Germinal center (tissue), 1 donor: ENCODE measurements at places on chromosomes 11 and 22.

GRCh38 chr11:65553301-65554001, 4.7 kb downstream of the LTBP3 start:
- no peak for DNase-seq

- DNase-seq: no peak
Observed at GRCh38 chr11:17599460-17599925, 52.4 kb downstream of the OTOG start.

GRCh38 chr11:28976801-28977145, 868.6 kb downstream of the METTL15 start:
- DNase-seq: no peak

DNA sequence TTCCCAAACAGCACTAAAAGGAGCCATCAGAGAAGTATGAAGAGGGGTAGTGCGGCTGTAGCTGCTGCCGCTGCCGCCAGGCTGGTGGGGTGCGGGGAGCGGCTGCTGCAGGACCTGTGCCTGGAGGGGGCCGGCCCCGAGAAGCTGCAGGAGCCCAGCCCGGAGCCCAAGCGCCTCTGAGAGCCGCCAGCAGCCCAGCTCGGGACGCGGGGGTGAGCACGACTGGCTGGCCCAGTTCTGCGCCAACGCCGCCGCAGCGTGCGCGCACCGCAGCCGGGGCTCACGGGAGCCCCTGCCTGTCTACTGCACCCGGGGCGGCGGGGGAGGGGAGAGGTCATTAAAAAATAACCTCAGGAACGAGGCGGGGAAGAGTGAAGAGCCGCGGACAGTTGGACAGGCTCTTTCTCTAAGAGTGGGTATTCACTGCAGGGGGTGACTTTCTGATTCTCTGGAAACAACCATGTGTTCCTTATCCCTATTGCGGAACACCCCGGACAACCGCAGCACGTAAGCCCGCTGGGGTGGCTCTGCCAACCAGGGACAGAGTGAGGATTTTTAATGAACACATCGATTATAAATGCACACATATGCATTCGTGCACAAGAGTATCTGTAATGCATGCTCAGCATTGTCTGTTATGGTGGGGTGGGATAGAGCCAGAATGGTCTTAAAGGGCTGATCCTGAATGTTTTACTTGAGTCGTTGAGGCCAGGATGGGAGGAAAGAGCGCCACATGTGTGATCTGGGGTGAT, 453 bp downstream of the GAS2 start:
- no peak for DNase-seq

- no peak for DNase-seq
Observed at GRCh38 chr22:40041366-40042137, 46.8 kb downstream of the FAM83F start.

DNA sequence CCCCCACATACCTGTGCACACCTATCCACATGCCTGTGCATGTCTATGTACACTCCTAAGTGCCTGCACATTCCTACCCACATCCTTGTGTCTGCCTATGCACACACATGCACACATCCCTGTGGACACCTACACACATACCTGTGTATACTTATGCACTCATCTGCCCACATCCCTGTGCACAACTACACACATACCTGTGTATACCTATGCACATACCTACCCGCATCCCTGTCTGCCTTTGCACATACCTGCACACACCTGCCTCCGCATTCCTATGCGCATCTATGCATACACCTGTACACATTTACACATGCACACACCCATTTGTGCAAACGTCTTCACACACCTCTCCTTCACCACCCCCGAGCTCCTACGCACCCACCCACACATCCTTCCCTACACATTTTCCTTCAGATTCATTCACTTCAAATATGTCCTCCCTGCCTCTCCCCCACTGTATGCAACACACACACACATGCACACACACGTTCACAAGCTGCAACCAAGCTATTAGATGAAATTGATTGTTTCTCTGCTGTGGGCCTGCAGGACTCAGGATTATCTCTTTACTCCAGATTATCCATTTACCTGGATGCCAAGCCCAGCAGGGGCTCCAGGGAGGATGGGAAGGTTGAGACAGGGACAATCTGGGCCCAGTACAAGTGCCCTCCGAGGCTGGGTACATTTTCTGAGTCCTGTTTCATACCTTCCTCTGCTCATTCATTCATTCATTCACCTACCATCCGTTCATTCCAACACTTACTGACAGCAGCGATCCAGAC, 53.2 kb downstream of the TSPAN18 start:
- DNase-seq: no peak

- DNase-seq: no peak
Observed at GRCh38 chr11:78429660-78430059, 12.0 kb upstream of the GAB2 start.

DNA sequence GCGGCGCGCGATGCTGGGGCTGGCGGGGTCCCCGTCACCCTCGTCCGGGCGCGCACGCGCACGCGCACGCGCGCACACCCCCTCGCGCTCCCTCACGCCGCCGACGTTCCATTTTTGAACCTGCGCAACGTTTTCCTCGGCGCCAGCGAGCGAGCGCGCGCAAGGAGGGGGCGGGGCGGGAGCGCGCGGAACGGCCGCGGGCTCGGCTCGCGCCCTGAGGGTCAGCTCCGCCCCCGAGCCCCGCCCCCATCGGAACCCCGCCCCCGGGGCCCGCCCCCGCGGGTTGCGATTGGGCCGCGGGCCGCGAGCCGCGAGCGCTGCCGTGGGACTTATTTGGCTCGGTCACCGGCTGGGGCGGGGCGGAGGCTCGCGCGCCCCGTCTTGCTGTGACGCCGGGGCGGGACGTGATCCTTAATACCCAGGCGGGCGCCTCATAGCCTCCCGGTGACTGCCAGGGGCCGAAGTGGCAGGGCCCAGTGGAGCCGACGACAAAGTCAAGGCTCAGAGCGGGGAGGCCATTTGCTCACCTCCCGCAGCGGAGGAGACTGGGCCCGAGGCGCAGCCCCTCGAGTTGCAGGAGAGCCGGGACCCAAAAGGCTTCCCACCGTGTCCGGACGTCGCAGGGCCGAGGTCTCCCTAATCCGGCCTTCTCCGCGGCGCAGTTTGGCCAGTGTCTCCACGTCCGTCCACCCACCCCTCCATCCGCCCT, at the start of gene CBX7:
Gene CBX7 (minus strand): TSS at position 170 of the 709 bp plus-strand sequence. CDS start 236 bp downstream, outside the sequence.
- DNase-seq: peak; percentile 99

DNA sequence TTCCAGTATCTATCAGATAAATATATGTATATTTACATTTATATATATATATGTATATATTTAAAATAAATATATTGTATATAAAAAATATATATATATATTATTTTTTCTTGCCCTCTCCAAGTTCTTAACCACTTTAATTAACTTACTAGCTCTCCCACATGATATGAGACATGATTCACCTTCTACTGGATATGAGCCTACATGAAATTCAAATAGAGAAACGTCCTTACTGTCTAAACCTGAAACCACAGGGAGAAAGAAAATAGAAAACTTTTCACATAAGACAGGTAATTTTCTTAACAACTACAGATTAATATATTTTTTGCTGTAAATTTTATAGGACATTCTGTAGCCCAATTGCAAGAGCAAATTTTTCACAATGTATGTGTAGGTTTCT, 391.6 kb downstream of the ETS1 start:
- no peak for DNase-seq

DNA sequence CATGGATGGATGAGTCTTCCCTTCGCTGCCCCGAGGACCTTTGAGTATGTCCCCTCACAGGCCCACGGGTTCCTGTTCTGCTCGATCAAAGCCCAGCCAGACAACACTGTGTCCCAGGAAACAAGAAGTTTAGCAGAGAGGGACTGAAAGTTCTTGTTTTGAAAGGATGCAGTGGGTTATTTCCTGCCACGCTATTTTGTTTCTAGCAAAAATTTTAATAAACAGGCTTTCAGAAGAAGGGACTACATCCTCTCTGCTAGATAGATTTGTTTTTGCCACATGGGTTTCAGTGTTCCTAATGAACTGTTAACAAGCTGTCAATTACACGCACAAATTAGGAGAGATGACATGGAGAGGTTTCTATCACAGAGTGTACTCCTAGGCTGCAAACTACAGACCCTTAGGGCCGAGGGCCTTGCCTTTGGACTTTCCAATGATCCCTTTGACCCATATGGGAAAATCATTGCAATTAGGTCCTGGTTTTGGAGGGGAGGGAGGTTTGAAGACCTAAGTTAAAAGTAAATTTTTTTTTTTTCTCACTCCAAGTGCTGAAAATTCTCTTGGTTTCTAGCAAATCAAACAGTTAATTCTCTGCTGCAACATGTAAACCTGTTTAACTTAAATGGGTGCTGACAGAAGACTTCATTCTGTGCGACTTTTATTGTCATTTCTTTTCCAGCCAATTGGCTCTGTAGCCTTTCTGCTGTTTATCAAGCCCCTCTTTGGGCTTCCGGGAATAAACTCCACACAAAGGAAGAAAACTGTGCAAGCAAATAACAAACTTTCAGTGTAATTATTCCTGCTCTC, 81.4 kb downstream of the RCN1 start:
- DNase-seq: no peak

- no peak for DNase-seq
Observed at GRCh38 chr11:7488681-7489080, 3.4 kb downstream of the OLFML1 start.

DNA sequence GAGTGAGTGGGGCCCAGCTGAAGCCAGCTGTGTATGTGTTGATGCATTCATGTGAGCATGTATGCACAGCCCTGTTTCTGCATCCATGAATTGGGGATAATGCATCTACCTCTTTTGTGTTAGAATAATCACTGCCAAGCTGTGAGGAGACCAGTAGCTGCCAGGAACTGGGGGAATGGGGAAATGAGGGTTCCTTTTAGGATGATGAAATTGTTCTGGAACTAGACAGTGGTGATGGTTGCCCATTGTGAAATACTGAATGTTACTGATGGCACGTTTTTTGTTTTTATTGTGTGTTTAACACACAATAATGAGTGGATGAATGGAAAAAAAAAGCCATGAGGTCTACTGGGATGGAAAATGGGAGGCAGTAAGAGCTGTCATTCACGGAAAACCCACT, 45.3 kb upstream of the WNT11 start:
- no peak for DNase-seq

DNA sequence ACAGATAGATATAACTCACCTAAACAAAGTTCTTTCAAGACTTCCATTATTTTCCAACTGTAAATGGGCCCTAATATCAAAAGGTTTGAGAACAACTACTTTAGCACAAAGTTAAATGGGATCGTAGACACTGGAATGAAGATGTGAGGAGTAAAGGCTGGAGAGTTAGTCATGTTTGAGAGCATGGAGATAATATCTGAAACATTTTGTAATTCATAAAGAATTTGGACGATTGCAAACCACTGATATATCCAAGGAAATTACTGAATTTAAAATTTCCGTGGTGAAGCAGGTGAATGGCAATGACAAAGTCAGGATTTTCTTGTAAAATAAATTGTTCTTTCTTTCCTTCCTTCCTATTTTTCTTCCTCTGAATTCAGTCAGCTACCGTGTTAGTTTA, 564.9 kb downstream of the CNTN5 start:
- DNase-seq: no peak

- no peak for DNase-seq
Observed at GRCh38 chr11:111310723-111311122, 12.4 kb downstream of the POU2AF3 start.

- DNase-seq: no peak
Observed at GRCh38 chr11:33410086-33410765, 153.0 kb downstream of the HIPK3 start.

GRCh38 chr11:65867284-65868071, 5.1 kb downstream of the EFEMP2 start:
- peak; percentile 54 for DNase-seq

DNA sequence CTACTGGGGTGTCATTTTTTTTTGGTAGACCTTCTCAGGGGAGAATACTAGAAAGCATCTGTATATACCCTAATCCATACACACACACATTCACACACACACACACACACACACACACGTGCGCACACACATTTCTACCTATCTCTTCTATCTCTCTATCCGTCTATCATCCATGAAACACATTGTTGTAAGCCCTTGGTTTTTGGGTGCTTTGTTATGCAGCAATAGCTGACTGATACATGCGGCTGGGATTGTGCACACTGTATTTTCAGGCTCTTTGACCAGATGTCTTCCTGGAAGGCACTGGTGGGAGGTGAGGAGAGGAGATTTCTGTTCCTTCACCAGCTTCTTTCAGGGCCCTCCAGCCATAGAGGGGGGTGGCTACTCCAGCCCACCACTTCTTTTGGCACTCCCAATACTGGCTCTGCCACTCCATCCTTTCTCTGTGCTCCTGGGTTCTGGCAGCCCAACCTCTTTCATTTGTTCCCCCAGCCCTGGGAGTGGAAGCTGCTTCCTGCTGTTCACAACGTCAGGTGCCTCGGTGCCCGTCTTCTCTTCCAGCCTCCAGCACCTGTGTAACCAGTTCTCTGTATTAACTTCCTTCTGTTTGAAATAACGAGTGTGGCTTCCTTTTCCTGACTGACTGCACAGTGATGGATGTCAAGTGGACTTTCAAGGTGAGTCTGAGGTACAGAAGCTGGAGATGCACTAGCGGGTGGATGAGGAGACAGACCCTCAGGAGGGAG, 12.4 kb upstream of the MUC2 start:
- no peak for DNase-seq

GRCh38 chr11:34364102-34364501, 6.3 kb upstream of the ABTB2 start:
- no peak for DNase-seq

DNA sequence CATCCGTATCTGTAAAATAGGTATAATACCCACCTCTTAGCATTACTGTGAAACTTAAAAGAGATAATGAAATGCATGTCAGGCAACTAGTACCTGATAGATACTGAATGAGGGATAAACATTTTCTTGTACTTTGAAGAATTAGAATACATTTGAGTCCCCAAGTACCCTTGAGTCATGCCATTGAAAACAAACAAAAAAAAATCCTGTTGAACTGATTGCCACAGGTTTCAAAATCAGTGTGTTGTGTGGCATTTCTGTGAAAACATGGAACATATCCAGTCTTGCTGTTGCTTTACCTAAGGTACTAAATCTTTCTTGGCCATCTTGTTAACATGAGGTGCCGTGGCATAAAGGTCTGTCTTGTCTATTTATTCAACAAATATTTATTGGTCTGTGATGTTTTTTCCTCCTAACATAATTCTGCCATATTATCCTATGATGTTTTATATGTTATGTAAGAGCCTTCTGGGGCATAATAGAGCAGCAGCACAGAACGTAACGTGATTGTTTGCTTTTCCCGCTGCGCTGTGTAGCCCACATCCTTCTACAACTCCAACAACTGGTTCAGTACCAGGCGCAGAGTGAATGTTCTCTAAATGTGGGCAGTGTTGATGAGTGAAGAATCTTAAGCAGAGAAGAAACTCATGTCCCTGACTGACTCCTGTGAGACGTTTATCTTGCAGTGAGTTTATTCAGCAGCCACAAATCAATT, 79.3 kb upstream of the RAB1B start:
- DNase-seq: no peak

- no peak for DNase-seq
Observed at GRCh38 chr11:127723714-127724113, 723.1 kb upstream of the KIRREL3 start.

- no peak for DNase-seq
Observed at GRCh38 chr11:65554057-65554818, 3.9 kb downstream of the LTBP3 start.

- DNase-seq: no peak
Observed at GRCh38 chr11:124930799-124931198, 5.0 kb downstream of the HEPACAM start.

GRCh38 chr11:126588630-126589491, 233.4 kb downstream of the ST3GAL4 start:
- DNase-seq: no peak

- DNase-seq: no peak
Observed at GRCh38 chr11:44083906-44084305, 11.6 kb upstream of the EXT2 start.
